ENCODE measurements at places on chromosomes 6 and 20.

DNA sequence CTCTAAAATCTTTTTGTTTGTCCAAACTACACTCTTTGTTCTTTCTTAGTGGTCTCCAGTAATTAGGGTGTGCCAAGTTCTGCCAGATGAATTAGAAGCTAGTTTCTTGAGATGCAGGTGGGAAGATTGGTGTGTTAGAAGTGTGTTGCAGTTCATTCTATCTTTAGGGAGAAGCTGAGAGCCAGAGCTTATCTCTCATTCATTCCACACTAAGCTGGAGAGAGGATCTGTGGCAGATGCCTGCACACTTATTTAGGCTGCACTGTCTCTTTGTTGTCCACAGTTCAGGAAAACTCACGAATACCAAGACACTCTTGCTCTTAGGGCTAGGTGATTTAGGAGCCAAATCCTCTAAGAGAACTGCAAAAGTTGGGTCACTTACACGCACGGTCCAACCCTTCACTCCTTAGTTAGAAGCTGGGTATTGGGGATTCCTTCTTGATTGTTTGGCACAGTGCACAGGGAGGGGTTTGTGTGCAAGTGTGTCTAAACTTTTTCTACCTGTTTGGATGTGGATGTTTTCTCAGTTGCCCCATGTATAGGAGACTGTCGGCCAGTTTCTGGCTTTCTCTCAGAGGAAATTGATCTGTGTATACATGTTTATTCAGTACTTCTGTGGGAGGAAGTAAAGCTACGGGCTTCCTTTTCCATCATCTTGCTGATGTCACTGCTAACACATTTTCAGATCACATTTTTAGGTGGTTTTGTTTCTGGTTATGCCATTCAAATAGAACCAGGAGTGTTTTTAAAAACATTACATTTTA is 49.5 kb downstream of the SMAP1 start:
- no peak for DNase-seq

GRCh38 chr6:7424058-7424457 is 34.5 kb downstream of the RIOK1 start:
- DNase-seq: no peak

DNA sequence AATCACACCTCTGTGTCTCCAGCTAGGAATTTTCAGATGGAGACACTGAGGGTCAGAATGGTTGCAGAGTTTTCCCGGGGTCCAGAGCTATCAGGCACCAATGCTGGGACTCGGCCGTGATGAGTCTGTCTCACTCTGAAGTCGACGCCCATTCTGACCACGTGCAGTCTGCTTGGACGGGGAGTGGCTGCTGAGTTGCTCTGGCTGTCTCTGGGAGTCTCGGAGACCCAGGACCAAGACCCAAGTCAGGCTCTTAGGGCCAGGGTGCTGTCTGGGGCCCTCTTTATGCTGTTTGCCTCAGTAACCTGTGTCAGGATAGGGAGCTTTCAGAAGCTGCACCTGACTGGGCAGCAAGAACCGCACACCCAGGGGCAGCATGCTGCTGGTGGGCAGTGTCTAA is 4.6 kb downstream of the IP6K3 start:
- no peak for DNase-seq

GRCh38 chr6:54003316-54003715 is 107.9 kb upstream of the MLIP start:
- DNase-seq: no peak

GRCh38 chr6:138473144-138473543 is 26.1 kb downstream of the NHSL1 start:
- DNase-seq: no peak

- DNase-seq: no peak
Observed at GRCh38 chr6:150485161-150485958, 114.3 kb upstream of the PLEKHG1 start.

DNA sequence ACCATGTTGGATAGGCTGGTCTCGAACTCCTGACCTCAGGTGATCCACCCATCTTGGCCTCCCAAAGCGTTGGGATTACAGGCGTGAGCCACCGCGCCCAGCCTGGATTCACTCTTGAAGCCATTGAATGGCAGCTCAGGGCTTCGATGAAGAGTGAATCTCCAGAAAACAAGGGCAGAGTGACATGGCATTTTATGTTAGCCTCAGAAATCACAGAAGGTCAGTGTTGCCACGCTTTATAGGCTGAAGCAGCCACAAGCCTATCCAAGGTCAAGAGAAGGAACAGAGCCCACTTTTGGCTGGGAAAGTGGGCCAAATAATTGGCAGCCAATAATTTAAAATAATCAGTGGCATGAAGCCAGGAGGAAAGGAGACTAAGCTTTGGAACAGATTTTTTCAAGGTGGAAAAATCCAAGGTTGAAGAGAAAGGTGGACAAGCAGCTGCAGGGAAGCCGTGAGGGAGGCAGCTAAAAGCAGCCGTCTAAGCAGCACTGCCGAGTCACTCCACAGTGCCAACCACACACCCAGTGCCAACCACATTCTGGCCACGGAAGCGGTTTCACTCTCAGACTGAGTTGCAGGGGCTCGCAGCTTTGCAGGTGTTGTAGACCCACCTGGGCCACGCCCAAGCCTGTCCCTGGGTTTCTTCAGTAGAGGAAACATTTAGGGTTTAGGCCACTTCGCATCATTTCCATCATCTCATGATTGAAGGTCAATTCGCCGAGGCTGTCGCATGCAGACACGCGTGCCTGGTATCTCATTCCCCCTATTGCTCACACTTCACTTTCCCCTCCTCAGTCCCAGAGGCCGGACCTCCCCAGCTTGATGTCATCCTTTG is 17.4 kb upstream of the AVP start:
- no peak for DNase-seq

- DNase-seq: no peak
Observed at GRCh38 chr6:111677249-111677990, 71.7 kb upstream of the TRAF3IP2 start.

DNA sequence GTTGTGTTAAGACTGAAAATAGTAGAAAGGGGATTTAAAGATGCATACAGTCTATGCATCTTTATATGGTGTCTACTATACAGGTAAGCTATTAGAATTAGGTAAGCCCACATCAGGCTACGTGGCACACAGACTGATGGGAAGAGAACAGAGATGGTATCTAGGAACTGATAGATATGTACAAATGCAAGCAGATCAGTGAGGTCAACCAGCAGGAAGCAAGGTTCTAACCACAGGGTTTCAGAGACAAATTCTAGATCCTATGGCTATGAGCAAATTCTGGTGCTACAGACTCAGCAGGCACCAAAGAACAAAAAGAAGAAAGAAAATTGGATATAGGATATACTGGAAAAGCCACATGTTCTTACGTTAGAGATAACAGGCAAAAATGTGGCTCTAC is 110.6 kb downstream of the TRDN start:
- DNase-seq: no peak

DNA sequence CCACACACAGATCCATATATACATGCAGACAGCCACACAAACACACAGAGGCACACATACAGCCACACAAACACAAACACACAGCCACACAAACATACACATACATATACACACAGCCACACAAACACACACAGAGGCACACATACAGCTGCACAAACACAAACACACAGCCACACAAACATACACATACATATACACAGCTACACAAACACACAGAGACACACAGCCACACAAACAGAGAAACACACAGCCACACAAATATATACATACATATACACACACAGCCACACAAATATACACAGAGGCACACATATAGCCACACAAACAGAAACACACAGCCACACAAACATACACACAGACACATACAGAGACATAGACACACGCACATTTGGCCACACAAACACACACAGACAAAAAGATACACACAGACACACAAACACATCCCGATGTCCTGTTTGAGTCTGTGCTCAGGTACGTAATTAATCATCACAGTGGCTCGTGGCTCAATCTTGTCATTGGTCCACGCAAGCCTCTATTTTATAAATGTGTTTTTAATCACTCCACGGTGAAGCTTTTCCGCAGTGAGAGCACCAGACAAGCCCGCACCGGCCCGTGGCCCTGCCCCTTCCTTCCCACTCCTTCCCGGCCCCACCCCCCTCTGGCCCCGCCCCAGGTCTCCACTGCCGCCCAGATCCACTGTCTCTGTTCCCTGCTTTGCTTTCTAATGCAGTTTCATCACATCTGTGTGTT is 135.3 kb downstream of the CDH4 start:
- DNase-seq: no peak

- DNase-seq: no peak
Observed at GRCh38 chr6:158464483-158464882, 95.4 kb upstream of the TMEM181 start.

DNA sequence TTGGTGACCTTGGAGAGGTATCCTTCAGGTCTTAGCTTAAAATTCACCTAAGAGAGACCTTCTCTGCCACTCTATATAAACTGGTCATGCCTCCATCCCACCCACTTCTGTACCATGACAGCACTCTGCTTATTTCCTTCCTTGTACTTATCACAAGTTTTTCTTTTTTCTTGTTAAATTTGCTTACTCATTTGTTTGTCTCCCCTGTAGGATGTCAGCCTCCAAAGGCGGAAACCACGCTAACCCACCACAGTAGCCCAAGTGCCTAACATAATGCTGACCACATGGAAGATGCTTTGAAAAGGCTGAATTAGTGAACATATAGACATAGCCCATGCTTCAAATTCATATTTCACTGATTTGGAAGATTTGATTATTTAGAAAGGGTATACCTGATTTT is 5.4 kb downstream of the BMP6 start:
- DNase-seq: no peak

DNA sequence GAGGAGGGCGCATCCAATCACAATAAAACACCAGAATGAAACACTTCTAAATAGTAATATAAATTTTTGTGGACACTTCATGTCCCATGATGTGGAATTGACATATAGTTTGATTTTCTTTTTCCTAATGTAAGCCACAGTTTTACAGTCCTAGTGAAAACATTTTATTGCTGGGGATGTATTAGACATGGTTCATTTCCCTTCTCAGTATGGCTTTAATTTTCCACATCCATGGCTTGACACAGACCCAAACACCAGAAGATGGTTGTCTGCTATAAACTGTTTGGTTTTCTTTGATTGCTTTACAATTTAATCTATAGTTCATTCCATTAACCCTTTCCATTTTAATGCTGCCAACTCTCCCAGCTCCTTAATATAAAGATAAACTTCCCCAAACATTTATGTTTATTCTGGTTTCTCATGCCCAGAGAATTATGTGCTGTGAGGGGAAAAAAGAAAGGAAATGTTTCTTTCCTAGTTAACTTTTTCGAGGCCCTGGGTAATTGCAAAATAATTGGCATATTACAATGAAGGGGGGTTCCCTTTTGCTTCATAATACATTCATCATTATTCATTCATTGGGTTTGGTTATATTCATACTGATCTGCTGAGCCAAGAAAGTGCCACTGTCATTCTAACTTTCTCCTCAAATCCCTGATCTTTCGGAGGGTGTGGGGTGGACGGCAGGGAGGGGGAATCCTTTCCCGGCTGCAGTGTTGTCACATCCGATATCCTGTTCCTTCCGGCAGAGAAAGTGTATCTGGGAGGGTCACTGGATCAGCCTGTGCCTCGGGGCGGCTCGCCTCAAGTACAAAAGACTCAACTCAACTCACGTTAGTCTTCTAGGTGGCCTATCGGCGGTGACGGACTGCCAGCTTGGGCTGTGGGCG is 127.6 kb upstream of the TFAP2D start:
- no peak for DNase-seq

- no peak for DNase-seq
Observed at GRCh38 chr20:56392881-56393482, 537 bp downstream of the CSTF1 start.

- no peak for DNase-seq
Observed at GRCh38 chr6:53937461-53937860, 142.7 kb downstream of the LRRC1 start.

DNA sequence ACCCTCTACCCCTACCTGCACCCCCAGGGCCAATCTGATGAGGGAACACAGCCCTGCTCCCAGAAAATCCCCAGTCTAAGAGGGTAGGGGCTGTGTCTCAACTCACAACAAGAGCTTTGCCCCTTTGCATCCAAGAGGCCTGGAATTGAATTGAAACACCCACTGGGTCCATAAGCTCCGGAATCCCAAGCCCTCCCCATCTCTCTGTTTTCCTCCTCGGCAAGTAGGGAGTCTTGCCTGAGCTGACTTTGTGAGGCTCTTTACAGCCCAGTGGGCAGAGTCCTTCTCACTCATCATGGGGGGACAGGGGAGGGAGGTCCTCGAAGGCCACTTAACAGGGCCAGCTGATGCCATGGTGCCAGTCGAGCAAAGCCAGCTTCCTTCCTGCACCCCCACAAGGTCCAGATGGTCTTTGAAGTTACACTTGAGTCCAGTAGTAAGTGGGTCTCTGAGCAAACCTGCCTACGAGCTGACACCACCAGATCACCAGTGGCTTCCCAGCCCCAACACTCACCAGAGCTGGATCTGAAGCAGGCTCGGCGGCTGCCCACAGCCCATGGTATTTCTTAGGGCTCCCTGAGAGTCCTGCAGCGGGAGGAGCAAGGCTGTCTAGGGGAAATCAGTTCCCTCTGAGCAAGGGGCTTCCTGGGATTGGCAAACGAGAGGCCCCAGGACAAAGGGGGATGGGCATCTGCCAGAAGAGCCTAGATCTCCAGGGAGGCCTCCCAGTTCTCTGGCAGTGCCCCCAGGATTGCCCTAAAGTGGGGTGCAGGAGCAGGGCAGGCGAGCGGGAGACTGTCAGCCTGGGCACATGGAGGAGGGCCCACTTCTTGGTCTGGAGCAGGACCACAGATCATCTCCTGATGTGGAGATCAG is 144.5 kb downstream of the VEGFA start:
- DNase-seq: no peak

- no peak for DNase-seq
Observed at GRCh38 chr6:13624871-13625288, 9.7 kb downstream of the NOL7 start.

DNA sequence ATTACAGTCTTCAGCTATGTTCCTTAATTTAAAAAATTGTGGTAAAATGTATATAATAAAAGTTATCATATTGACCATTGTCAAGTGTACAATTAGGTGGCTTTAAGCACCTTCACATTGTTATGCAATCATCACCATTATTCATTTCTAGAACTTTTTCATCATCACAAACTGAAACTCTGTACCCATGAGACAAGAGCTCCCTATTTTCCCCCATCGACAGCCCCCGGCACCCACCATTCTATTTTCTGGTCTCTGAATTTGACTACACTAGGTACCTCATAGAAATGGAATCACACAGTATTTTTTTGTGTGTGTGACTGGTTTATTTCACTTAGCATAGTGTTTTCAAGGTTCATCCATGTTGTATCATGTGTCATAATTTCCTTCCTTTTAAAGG is 39.7 kb upstream of the FYN start:
- no peak for DNase-seq
